Activated T-helper 17 cell treated with anti-CD3 and anti-CD28 coated beads, Interleukin-2, amount 50 U/mL, for 72 hours (primary cell): ENCODE measurements at places on chromosomes 5 and 9. TPM values are rescaled to one million over a fixed set of nuclear protein-coding genes. Genes with fewer than 3 reads are reported as not detected.

DNA sequence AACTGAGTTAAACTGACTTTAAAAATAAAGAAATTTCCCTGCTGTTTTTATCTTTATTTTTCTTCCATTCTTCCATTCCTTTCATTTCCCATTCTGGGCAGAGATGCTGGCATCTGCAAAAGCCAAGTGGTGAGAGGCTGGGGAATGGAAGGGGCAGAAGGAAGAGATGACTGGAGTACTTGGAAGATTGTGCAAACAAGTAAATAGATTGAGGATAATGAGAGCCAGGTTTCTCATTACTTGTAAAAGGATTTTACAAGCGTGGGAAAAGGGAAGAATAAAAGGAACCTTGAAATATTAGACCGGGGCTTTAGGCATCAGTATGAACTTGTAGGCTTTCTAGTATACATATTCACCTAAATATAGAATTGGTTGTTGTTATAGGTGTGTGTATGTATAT is 341.2 kb downstream of the CAAP1 start:
- ATAC-seq, result no peak

Gene IL3
- total RNA-seq, result 9.0 TPM

DNA sequence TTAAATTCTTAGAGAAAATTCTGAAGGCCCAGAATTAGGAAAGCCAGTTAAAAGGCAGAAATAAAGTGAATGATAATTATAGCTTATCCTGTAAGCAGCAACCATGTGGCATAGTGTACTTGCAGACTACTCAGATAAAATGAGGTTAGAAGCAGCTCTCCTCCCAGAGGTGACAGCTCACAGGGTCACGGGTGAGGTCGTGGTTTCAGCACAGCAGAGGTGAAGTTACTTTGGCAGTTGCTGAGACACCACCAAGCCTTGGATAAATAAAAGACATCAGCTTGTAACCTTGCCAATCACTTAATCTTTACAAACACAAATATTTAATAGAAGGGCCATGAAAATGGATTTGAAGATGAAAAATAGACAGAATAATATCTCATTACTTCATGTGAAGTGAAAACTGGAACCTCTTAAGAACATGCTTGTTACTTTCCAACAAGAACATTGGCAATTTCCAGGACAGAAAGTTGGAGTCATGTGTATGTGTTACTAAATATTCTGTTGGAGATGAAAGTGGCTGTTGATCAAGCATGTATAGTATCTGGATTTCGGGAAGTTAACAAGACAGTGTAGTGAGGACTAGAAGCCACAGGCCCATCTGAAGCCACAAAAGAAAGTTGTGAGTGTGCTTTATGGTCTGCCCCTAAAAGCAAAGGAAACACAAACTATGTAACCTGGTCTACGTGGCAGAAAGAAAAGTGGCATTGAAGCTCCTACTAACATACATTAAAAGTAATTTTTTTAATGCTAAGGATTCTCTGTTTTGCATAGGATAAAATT is 134.4 kb downstream of the ERCC6L2 start:
- peak; percentile 84 for ATAC-seq

DNA sequence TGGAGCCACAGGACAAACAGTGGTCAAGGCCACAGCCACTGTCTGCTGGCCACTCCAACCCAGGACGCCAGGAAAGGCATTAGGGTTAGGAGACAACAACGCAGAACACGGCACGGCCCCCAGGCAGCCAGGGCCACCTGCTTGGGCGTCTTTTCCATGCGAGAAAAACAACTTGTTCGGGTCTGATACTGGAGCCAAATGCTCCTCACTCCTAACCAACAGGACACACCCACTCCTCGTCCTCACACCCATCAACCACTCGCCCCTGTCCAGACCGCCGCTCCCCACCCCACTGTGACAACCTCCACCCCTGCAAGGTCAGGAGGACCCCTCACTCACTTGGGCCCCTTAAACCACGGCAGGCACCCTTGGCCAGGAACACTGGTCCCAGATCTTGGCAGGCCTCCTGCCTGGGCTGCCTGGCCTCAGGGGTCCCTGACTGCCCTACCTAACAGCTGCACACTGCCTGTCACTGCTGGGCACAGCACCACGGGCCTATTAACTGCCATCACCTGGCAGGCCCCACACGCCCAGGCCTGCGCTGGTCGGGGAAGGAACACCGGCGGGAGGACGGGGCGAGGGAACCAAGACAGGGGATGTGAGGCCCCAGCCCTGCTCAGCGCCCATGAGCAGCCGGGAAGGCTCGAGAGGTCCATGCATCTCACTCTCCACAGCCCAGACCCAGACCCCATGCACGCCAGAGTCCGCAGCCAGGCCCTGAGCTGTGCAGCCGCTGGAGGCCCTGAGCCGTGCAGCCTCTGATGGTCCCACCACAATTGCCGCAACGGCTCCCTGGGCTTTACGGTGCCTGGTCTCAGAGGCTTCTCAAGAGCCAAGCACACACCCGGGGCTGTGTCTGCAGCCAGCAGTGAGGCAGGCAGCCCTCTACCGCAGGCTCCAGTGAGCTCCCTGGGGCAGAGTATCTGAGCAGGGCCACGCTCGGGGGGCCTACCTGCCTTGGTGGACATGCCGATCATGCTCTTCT is 13.8 kb downstream of the CLPTM1L start:
- no peak for ATAC-seq

- no peak for ATAC-seq
Observed at GRCh38 chr5:17878541-17878940, 244.3 kb downstream of the TAF11L14 start.
